ENCODE measurements at places on chromosomes 4 and X.

DNA sequence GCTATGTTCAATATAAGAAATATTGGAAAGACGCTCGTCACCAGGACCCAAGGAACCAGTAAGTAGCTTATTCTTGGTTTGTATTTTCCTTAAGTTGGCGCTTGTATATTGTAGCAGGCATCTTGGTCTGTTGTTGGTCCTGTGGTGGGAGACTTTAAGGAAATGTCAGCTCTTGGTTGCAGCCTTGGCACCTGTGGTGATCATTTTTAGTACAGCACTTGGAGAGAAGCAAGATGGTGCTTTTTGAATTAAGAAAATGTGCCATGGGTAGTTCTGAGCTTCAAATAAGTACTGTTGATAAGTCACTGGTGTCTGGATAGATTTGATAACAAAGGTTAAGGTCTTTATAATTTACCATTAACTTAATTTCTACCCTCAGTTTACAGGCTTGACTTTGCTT lies 1.1 kb downstream of the RPS3A start:
- DNase-seq: no peak

DNA sequence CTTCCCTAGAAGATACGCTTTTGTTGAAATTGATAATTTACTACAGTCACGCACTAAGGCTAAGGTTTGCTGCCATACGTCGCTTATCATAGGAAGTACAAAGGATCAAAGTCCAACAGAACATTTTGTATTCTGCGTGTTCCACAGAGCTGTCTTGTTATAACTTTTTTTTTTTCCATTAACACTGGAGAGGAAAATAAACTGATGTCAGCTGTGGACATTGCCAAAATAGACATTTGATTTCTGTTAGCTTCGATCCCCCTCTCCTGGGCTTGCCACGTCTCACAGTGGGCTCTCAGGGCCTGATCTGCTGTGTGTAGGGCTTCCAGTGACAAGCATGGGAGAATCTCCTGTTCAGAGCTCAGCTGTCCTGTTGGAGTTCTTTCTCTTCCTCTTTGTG lies 93.3 kb downstream of the SPATA18 start:
- no peak for DNase-seq

GRCh38 chr4:2944091-2944482 lies 19.1 kb downstream of the NOP14 start:
- no peak for DNase-seq

GRCh38 chr4:89284828-89285227 lies 22.8 kb downstream of the GPRIN3 start:
- DNase-seq: peak; percentile 65

- no peak for DNase-seq
Observed at GRCh38 chr4:86831262-86832130, 17.7 kb downstream of the SLC10A6 start.

GRCh38 chr4:112109360-112110058 lies 35.7 kb upstream of the FAM241A start:
- no peak for DNase-seq

DNA sequence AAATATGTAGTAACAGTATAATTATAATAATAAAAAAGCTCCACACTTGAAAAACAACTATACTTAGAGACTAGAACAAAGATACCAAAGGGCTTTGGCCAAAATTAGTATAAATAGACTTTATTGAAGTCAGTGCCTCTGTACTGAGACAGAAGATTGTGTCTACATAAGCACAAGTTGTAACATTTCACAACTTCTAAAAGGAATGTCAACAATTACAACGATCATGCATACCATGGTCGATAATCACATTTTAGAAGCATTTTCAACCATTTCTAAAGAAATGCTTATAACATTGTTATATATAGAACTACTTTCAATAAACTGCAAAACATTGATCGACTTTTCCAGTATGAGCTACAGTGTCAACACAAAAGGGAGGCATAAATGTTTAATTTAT lies 57.0 kb downstream of the DHX15 start:
- no peak for DNase-seq

- DNase-seq: no peak
Observed at GRCh38 chrX:138485767-138486166, 225.8 kb downstream of the FGF13 start.

- no peak for DNase-seq
Observed at GRCh38 chr4:125710766-125711165, 396.0 kb downstream of the FAT4 start.

GRCh38 chr4:106062452-106062875 lies 167.2 kb downstream of the NPNT start:
- DNase-seq: no peak

DNA sequence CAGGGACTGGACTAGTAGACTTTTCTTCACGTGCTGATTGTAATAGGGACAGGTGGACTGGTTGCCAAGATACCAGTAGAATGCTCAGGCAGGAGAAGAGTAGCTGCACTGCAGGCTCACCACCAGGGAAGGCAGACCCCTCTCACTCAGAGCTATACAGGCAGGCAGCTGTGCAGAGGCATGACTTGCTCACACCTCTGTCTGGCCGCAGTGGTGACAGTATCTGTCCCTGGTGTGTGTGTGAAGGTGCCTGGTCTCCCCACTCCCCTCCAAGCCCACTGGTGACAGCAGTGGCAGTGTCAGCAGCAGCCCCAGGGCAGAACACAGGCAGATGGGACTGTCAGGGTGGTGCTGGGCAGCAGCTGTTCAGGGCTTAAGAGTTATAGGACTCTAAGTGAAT lies 140.7 kb downstream of the RPS6KA6 start:
- no peak for DNase-seq

- no peak for DNase-seq
Observed at GRCh38 chr4:161189286-161190134, 974.3 kb downstream of the FSTL5 start.

DNA sequence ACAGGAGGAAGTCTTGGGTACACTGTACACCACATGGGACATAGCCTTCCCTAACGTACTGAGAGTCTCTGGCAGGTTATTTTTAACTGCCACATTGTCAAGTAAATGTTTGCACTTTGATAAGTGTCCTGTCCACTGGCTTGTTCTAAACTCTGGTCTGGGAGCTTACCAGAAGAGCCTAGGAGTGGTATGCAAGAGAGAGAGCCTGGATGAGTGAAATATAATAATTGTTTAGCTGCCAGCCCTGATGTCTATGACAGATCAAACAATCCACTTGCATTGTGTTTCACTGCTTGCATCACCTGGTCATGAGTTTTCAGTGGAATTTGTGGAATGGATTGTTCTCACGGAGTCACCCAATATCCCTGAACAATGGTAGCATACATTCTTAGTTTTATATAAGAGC lies 91.6 kb downstream of the SHROOM3 start:
- DNase-seq: no peak

- no peak for DNase-seq
Observed at GRCh38 chr4:81808011-81808672, 336.4 kb upstream of the RASGEF1B start.

All from CD4-positive, alpha-beta T cell treated with Interleukin-4 for 1 hour (primary cell).